Memory B cell (primary cell): ENCODE measurements at places on chromosomes 1 and 21.

GRCh38 chr1:159067699-159068621 lies 8.6 kb downstream of the AIM2 start:
- peak; percentile 43 for DNase-seq

DNA sequence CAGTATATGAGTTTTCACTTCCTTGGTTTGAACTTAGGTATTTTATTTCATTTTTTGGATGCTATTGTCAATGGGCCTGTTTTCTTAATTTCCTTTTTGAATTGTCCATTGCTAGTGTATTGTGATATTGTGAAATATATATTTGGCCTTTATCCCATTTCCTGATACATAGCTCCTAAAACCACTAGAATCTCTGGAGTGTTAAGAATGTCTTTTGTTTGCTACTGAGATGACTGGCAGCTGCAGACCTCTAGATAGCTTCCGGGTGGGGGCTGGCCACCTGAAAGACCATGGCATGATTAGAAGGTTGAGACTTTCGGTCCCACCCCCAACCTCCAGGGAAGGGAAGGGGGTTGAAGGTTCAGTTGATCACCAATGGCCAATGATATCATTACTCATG lies 245.4 kb downstream of the KCNJ6 start:
- DNase-seq: no peak

GRCh38 chr1:174079796-174080195 lies 57.6 kb upstream of the RC3H1 start:
- no peak for DNase-seq

GRCh38 chr1:220497220-220497947 lies 30.6 kb upstream of the MARK1 start:
- no peak for DNase-seq

GRCh38 chr1:94247138-94248094 lies 10.0 kb upstream of the ARHGAP29 start:
- no peak for DNase-seq

GRCh38 chr1:22751124-22751531 lies 40.5 kb downstream of the EPHB2 start:
- no peak for DNase-seq
